Mucosa of gallbladder (tissue), 1 donor: ENCODE measurements at places on chromosomes 11 and 22. TPM values are rescaled to one million over a fixed set of nuclear protein-coding genes. Genes with fewer than 3 reads are reported as not detected.
A peak's percentile ranks its signal among the peaks of the same experiment; 100 is the strongest.

- DNase-seq, result peak; percentile 78
These were observed at the start of gene TYMP for GRCh38 chr22:50529897-50530579. TSS of gene TYMP (minus strand) at chr22:50530012. CDS start at chr22:50529709, 303 bp downstream.

DNA sequence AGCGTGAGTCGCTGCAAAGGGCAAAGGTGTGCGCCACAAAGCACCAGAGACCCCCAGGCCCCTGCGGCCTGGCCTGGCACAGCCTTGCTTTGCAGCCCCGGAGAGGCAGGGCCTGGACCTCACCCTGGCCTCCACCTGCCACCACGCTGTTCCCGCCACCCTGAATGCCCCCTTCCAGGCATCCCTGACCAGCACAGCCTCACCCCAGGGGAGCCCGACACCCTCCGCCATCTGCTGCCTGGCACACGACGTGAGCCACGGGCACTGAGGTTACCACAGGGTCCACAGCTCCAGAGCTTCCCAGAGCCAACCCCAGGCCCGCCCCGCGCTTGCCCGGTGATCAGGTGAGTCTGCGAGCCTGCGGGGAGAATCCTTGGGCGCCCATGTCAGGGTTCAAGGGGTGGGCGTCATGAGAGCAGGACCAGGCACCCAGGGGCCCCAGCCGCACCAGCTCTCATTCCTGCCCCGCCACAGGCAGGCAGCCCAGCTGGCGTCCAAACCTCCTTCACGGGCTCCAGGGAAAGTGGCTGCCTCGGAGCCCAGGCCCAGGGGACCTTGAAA lies 171.3 kb downstream of the BRD1 start:
- no peak for DNase-seq

- no peak for DNase-seq
These were observed 18.9 kb downstream of the SHANK3 start for GRCh38 chr22:50691521-50691920.

GRCh38 chr11:119167933-119168332 lies 592 bp upstream of the NLRX1 start:
- DNase-seq, result no peak

DNA sequence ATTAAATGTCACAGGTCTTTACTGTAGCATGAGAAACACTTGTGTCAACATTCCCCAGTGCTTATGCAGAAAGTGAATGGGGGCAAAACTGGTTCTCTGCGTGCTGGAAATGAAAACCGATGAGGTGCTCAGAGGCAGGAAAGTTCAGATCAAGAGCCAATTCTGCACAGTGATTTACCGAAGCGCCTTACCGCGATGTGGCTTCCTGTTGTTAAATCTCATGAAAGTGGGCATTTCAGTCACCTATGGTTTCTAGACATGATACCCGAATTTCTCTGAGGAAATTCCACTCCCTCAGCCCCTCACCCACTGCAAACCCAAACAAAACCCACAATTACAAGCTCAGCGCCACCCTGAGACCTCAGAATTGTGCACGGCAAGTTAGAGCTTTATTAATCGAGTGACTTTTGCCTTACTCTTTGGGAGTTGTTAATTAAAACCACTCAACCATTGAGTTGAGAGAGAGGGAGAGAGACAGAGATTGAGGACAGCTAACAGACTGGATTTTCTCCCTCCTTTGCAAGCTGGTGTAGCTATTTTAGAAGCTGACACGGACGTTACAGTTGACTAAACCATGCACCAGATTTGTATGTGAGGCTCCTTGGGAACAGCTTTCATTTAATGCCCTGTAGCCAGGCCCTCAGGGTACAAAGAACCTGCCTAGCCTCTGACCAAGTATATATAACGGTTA lies 196.4 kb downstream of the DBX1 start:
- DNase-seq, result no peak

DNA sequence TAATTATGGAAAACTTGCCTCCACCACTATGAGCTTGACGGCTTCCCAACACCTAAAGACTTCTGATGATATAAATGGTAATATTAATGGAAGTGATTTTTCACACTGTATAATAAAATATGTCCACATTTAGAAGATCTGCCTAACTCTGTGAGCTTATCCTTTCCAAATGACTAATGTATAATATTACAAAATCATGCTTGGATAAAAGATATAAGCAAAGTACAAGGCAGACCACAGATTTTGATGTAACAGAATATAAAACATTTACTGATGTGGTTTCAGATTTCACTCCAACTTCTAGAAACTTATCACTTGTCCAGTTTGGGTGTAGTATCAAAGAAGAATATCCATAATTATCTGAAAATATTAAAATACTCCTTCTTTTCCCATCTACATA lies 36.9 kb downstream of the GALNT18 start:
- DNase-seq, result no peak

- no peak for DNase-seq
These were observed 76.0 kb downstream of the PACSIN2 start for GRCh38 chr22:42938976-42939375.

KDM4F gene
- not detected for total RNA-seq

CD3G gene
- total RNA-seq, result 3.0 TPM

TREH gene
- total RNA-seq, result 23.0 TPM

CRACR2B gene
- total RNA-seq, result 40.5 TPM

OR2AG2 gene
- total RNA-seq, result not detected

IL10RA gene
- total RNA-seq, result 29.3 TPM

TBX1 gene
- 3.9 TPM for total RNA-seq
